Adipocyte (in vitro differentiated cells): ENCODE measurements at places on chromosomes 11 and 22.

- peak; percentile 27 for DNase-seq
Observed at GRCh38 chr11:108718466-108718865, 53.6 kb downstream of the DDX10 start.

- DNase-seq, result peak; percentile 37
Observed at GRCh38 chr22:38303974-38304373, 13.3 kb downstream of the CSNK1E start.

DNA sequence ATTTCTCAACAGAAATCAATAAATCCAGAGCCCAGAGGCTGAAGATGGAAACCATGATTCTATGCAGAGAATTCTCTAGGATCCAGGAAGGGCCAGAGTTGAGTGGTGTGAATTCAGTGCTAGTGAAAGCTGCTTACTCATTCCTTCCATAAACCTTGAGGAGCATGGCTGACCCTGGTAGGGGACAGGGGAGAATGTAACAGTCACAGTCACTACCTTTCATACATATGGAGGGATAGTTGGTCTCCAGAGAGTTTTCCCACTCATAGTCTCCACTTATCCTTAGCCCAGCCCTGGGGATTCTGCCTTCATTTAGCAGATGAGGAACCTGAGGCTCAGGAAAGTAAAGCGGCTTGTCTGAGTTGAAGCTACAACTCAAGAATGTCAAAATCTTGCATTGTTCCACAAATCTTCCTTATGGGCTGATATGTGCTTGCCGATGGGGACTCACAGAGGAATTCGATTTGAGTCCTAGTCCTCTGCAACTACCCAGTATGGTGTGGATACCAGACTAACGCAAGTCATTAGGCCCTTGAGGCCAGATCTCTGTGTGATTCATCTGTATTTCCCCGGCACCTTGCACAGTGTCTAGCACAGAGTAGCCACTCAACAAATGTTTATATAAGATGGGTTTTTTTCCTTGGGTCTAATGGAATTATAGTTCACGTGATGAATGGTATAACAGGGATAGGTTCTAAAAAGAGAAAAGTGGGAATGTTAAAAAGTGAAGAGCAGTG, 3.7 kb upstream of the ANAPC15 start:
- DNase-seq, result no peak

GRCh38 chr11:134034496-134035381, 34.1 kb upstream of the JAM3 start:
- peak; percentile 59 for DNase-seq

DNA sequence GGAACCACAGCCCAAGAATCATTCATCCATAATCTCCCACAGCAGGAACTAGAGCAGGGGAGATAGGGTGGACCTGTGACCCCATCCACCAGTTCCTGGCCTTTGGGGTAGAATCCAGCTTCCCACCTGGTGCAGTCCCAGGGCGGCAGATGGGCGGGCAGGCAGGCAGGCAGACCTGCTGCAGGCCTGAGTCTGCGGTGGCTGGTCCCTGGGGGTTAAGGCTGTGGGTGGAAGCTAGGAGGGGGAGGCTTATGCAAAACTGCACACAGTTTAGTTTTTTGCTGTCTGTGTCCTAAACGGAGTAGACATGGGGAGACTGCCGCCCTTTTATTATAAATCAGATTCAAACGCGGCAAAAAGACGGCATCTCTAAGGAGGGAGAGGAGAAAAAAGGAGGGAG, 4.5 kb upstream of the NEFH start:
- no peak for DNase-seq

GRCh38 chr22:33831207-33831606, 89.1 kb downstream of the LARGE1 start:
- DNase-seq, result no peak

DNA sequence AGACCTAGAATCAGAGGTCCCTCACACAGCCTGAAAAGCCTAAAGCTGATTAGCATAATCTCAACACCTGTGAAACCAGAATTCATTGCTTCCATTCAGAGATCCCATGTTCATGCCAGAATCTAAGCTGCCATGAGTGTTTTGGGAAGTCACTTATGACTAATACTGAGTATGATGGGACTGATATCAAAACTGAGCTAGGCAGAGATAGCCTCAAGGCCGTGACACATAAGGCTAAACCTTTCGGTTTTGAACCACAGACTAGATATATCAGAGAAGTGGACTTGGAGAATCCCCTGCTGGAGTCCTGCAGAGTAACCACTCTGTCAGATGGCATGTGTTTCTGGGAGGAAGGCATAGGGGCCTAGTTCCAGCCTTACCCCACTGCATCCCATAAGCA, 23.1 kb upstream of the GLYATL2 start:
- DNase-seq, result no peak

- no peak for DNase-seq
Observed at GRCh38 chr11:65781152-65781961, 581 bp upstream of the AP5B1 start.

GRCh38 chr11:75820645-75821044, 5.6 kb downstream of the UVRAG start:
- peak; percentile 63 for DNase-seq

DNA sequence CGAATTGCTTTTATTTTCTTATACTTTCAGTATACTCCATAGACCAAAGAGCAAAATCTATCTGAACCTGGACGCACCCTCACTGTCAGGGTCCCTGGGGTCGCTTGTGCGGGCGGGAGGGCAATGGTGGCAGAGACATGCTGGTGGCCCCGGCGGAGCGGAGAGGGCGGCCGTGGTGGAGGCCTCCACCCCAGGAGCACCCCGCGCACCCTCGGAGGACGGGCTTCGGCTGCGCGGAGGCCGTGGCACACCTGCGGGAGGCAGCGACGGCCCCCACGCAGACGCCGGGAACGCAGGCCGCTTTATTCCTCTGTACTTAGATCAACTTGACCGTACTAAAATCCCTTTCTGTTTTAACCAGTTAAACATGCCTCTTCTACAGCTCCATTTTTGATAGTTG, 1077.4 kb downstream of the BRD1 start:
- no peak for DNase-seq

GRCh38 chr11:88175569-88176075, 379 bp upstream of the RAB38 start:
- DNase-seq, result no peak

GRCh38 chr11:117259417-117259816, 26.9 kb downstream of the RNF214 start:
- no peak for DNase-seq

DNA sequence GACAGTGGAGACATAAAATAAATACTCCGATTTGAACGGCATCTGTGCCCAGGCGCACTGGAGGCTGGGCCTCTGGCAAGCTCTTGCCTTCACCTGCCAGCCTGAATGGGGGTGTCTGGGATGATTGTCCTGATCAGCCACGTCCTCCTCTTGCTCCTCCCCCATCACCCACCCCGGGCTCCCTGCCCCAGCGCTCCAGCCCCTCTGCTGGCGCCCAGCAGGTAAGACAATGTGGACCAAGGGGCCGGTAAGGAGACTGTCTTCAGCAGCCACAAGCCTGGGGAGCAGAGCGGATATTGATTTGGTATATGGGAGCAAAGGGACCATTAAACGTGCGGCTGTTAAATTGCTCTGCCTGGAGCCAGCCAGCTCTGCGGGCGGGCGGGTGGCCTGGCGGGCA, 24.9 kb downstream of the WNT11 start:
- DNase-seq, result no peak

GRCh38 chr11:132226522-132226921, 856.1 kb downstream of the NTM start:
- DNase-seq, result no peak

- DNase-seq, result no peak
Observed at GRCh38 chr11:68341557-68342458, 29.4 kb downstream of the LRP5 start.

DNA sequence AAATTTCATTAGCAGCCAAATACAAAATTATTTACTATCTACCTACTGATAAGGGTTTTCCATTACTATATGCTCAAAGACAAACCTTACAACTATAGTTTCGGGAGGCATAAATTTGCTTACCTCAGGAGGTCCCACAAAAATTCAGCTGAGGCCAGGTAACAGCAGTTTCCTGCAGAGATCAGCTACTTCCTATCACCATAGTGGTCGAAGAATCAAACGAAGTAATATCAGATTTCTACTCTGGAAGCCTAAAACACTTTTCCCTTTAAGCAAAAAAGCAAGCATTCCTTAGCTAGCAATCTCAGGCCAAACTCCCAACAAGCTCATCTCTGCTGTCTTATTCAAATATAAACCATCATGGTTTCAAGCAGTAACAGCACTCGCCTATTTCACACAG, 3.1 kb downstream of the NAP1L4 start:
- DNase-seq, result peak; percentile 41

- no peak for DNase-seq
Observed at GRCh38 chr11:23320131-23320530, 459.9 kb upstream of the CCDC179 start.

GRCh38 chr11:59689015-59689414, 20.2 kb upstream of the PATL1 start:
- DNase-seq, result no peak

GRCh38 chr11:86641537-86642261, 30.7 kb downstream of the ME3 start:
- DNase-seq, result no peak

DNA sequence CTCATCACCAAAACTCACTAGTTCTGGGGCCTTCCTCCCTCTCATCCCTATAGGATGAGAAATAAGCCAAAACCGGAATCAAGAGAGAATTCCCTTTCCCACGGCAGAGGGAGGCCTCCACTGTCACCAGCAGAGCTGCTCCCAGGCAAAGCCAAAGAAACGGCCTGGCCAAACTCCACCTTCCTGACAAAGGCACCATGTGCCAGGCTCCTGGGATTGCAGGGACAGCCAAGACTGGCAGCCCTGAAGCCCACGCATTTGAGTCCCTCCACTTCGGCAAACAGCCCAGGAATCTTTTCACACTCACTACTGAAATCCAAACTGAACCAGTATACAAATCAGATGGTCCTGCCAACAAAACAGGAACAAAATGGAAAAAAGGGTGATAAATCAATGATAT, 6.1 kb downstream of the SMCO4 start:
- DNase-seq, result no peak

DNA sequence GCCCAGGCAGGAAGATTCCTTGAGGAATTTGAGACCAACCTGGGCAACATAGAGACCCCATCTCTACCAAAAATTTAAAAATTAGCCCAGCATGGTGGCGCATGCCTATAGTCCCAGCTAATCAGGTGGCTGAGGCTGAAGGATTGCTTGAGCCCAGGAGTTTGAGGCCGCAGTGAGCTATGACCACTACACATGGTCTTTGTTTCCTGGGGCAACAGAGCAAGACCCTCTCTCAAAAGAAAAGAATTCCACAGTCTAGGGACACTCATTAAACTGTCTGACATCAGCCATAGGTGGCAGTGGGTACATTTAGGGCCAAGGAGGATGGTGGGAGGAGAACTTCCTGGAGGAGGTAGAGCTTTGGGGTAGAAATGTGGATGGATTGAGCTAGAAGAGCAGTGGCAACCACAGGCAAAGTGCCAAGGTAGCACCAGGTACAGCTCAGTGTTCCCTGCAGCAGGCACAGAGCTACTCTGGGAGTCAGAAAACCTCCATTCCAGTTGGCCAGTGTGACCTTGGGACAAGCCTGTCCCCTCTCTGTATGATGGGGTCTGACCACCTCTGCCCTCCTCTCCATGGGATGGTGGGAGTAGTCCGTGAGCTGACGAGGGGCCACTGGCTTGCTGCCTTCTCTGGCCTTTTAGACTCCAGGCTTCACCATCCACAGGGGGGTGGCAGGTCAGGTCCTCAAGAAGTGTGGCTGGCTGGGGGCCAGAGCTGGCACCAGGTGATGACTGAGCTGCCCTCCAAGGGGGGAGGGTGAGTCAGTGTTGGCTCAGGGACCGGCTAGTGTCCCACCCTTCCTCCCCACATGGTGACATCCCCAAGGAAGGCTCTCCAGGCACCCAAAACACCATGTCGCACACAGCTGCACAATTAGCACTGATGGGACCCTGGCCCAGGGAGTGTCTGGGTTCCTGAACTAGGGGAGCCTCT, 3.7 kb upstream of the CLCF1 start:
- DNase-seq, result no peak

GRCh38 chr11:46557684-46558151, 36.1 kb downstream of the AMBRA1 start:
- peak; percentile 28 for DNase-seq

DNA sequence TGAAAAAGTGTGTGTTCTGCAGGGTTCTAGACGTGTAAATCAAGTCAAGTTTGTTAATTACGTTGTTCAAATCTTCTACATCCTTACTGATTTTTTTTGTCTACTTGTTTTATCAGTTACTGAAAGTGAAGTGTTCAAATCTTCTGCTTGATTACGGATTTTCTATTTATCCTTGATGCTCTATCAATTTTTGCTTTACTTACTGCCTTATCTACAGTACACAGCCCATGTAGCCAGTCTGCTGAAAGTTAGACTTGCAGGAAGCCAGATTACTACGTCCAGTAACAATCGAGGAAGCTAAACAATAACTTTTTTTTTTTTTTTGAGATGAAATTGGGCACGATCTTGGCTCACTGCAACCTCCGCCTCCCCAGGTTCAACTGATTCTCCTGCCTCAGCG, 15.6 kb upstream of the C11orf24 start:
- no peak for DNase-seq

DNA sequence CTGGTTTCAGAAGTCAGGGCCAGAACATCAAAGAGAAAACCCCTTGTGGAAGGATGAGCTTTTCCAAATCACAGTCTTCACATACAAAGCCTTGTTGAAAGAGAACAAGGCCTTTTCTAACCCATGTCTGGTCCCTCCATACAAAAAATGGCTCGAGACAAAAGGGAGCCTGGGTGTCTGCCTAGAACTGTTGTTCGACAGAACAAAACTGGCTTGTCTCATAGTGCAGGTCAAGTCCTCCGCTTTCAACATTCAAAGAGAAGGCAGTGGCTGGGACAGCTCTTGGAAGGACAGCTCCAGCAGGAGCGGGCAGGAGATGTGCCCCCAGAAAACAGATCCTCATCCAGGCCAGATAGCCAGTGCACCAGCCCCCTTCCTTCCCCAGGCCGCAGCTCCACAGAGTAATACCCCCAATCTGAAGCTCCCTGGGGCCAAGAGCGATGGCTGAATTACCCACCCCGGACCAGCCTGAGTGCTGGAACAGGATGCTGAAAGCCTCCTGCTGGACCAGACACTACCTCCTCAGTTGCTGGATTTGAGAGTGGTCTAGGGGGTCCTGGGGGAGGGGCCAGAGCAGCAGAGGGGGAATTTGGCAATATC, 27.6 kb downstream of the USH1C start:
- DNase-seq, result no peak

- DNase-seq, result no peak
Observed at GRCh38 chr11:1669546-1670218, 27.3 kb upstream of the KRTAP5-6 start.

DNA sequence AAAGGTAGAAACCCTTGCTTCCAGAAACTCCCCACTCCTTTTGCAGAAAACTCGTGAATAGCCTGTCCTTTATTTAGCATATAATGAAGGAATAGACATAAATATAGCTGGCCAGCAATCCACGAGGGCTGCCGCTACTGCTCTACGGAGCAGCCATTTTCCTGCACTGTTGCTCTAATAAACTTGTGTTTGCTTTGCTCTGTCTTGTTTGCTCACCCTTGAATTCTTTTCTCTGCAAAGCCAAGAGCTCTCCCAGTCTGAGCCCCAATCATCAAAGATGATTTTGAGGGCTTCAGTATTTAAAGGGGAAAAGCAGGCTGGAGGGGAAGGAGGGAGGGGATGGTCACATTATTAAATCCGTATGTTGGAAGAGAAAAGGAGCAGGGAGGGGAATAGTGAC, 16.6 kb upstream of the CHKA start:
- peak; percentile 8 for DNase-seq
